ENCODE measurements at places on chromosomes 7 and 10.

DNA sequence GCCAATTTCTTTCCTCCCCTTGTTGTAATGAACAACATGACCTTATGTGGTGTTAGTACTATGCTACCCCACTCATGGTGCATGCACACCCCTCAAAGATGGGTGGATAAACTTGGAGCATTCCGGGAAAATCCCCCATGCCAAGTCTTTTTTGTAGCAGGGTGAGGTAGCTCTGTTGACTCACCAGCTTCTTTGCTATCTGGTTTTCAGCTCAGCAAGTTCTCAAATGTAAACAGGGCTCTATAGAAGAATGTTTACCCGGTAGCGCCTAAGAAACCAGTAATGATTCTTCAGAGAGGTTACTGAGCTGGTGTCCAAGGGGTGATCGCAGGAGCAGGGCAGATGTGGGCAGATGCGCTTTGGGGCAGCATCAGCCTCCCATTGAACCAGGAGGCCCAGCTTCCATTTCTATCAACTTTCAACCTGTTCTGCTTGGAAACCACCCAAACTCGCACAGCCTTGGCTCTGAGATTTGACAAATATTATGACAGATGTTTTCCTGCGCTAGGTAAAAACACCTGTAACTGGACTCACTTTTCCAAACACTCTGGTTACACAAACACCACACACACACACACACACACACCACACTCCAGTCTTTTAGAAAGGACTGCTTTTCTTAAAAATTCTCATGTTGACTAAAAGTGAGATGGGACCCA is 87.8 kb downstream of the ZRANB1 start:
- DNase-seq, result no peak

DNA sequence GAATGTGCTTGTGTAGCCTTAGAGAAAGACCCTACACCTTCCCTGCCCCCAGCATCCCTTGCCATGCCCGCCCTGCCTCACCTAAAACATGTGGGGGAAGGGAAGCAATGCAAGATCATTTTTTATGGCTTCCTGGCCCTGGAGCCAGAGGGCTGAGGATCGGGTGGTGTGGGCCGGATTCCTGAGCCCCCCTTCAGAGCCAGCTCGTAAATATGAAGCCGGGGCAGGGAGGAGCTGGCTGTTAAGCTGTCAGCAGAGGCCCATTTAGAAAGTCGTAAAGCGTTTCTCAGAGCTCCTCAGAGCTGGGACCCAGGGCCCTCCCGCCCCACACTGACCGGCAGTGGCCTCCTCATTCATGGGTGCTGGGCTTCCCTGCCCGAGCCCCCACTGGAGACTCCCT is 23.9 kb downstream of the UNC5B start:
- DNase-seq, result no peak

DNA sequence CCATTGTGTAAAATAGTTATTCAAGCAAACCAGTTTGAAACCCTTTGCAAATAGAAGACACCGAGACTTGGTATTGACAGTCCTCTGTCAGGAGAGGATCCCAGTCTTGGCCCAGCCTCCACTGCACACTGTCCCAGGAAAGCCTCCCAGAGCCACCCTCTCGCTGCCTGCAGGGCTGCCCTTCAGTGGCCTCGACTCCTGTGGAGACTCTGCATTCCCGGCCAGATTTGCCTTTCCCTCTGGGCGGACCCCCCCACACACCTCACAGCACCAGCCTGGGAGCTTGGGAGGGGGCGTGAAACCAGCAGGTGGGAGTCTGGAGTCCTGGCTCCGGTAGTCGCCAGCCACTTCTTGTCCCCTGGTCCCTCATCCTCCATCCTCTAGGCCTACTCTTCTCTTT is 48.7 kb downstream of the GRK5 start:
- DNase-seq, result no peak

DNA sequence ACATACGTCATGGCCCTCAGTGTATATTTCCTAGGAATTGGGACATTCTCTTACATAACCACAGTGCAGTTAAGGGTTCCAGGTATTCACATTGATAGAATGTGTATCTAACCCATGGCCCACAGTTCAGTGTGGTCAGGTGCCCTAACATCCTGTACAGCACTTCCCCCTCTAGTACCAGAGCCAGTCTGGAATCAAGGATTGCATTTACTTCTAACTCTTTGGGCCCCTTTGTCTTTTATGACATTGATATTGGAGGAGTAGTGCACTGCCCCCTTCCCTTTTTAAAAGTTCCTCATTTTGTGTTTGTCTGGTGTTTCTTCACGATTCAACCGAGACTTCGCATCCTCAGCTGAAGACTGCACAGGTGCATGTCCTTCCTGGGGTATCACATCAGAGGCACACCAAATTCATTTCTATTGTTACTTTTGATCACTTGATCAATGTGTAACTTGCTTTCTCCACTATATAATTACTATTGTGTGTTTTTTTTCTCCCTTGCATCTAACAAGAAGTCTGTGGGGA is 22.4 kb upstream of the NPFFR1 start:
- no peak for DNase-seq

GRCh38 chr10:122689146-122689820 is 10.4 kb downstream of the C10orf120 start:
- DNase-seq, result no peak

- DNase-seq, result no peak
Measured at GRCh38 chr7:77778535-77778934, 19.7 kb downstream of the TMEM60 start.

GRCh38 chr10:27481486-27481885 is 22.6 kb upstream of the RAB18 start:
- no peak for DNase-seq

DNA sequence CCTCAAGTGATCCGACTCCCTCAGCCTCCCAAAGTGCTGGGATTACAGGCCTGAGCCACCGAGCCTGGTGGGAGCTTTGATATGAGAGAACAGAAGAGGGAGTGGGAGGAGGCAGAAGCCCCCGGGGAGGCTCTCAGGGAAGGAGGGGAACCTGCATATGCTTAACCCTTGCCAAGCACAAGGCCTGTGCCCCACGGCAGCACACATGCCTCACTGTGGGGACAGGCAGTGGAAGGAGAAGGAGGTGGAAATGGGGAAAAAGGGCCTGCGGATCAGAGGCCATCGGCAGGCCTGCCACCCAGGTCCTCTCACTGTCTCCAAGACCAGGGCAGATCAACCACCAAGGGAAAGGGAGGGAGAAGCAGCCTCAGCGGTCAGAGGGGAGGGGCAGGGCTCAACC is 7.2 kb upstream of the GRID1 start:
- no peak for DNase-seq

GRCh38 chr7:117157241-117158209 is 165.3 kb downstream of the WNT2 start:
- DNase-seq, result no peak

GRCh38 chr10:88800152-88801125 is 2.1 kb upstream of the LIPM start:
- no peak for DNase-seq

DNA sequence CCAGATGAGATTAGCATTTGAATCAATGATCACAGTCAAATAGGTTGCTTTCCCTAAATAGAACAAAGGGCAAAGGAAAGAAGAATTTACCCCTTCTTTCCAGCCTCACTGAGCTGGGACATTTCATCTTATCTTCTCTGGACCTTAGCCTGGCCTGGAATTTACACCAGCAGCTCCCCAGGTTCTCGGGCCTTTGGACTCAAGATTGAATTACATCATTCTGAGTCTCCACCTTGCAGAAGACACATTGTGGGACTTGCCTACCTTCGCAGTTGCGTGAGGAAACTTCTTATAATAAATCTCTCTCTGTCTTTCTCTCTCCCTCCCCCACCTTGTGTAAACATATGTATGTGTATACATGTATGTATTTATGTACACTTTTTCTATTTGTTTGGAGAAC is 732.4 kb downstream of the IPMK start:
- DNase-seq, result no peak

- no peak for DNase-seq
Measured at GRCh38 chr10:14889318-14889717, 10.7 kb downstream of the SUV39H2 start.

- no peak for DNase-seq
Measured at GRCh38 chr10:112756235-112756527, 193.9 kb upstream of the TCF7L2 start.

DNA sequence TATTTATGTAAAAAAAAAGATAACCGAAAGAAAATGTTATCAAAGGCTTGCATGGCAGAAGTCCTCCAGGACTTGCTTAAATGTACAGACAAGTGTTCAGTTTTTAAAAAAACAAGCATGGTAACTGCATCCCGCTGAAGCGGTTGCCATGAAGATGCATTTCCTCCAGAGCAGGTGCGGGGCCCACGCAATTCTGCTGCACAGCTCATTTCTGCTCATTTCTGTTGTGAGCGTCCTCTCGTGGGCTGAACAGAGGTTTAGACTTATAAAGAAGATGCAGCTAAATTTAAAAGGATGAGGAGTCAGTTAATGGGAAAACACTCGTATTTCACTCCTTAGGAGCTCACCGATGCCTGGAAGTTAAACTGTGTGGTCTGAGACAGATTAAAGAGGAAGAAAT is 247.6 kb downstream of the DNAJB6 start:
- DNase-seq, result no peak

DNA sequence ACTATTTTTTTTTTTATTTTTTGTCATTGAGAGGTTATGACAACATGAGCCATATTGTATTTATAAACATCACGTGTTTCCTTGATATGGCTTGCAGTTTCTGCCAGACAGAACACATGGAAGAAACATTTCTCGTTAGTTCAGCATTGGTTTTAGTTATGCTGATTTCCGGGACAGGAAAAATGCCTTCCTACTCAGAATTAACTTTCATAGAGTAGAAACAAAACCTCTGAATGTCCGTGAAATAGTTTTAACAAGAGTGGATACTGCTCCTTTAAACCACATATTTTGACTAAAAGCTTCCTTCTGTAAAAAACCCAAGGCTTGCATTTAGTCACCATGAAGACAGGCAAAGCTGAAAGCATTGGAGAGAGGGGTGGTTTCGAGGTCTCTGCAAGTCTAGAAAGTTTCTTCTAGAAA is 240.4 kb downstream of the KIAA1217 start:
- DNase-seq, result no peak

GRCh38 chr10:79166312-79166721 is 97.6 kb downstream of the ZMIZ1 start:
- no peak for DNase-seq

GRCh38 chr7:130947792-130948580 is 214.0 kb upstream of the KLF14 start:
- peak; percentile 37 for DNase-seq

GRCh38 chr7:95529701-95530100 is 44.0 kb downstream of the ASB4 start:
- no peak for DNase-seq

GRCh38 chr10:101831169-101831811 is 12.3 kb downstream of the KCNIP2 start:
- DNase-seq, result no peak

DNA sequence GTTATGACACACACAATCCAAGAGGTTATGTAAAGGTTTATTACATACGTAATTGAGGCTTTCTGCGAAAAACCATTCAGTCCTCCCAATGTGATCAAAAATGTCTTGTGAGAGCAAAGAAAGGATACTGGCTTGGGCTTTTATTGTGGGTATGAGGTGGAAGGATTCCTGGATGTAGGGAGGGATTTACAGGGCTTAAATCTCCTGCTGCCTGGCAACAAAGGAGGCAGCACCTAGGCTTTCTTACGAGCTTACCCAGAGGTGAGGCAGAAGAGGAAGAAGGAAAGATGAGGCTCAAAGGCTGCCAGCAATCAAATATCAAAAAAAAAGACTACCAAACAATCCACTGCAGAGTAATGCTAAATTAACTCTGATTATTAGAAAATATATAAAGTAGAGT is 1149.5 kb upstream of the POT1 start:
- DNase-seq, result no peak

DNA sequence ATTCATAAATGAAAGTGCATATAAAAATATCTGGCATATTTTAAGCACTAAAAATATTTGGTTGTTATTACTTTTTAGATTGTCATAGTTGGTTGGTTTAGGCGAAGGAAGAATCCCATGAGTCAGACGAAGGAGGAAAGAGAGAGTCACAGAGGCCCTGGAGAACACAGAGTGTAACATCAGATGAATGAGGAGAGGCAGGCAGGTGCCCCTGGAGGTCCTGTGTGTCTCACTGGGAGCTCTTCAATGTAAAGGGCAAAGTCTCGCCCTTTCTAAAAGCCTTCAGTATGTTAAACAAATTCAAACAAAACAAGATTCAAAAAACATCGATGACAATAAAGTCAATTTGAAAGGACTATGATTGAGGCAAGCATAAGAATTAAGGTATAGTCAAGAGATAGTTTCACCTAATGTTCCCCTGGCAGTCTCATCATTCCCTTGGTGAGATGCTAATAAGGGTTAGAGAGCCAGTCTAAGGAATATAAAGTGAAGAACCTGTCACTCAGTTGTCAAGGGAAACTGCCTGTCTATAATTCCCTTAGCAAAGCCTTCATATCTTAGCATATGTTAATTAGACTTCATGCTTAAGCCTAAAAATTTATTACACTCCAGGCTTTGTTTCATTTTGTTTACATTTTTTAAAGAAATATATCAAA is 194.3 kb downstream of the TPK1 start:
- DNase-seq, result no peak

- DNase-seq, result no peak
Measured at GRCh38 chr7:21076574-21076973, 289.9 kb upstream of the SP8 start.

GRCh38 chr7:85776691-85777345 is 590.0 kb upstream of the SEMA3D start:
- DNase-seq, result no peak

GRCh38 chr7:90262438-90262837 is 17.5 kb downstream of the CFAP69 start:
- no peak for DNase-seq

- DNase-seq, result peak; percentile 59
Measured at GRCh38 chr10:110357252-110357780, 52.6 kb upstream of the SMNDC1 start.

- no peak for DNase-seq
Measured at GRCh38 chr10:124676416-124677062, 67.6 kb downstream of the FAM53B start.

- DNase-seq, result no peak
Measured at GRCh38 chr7:84939442-84939841, 247.4 kb downstream of the SEMA3D start.

- no peak for DNase-seq
Measured at GRCh38 chr7:151019130-151019447, 5.2 kb downstream of the ATG9B start.

DNA sequence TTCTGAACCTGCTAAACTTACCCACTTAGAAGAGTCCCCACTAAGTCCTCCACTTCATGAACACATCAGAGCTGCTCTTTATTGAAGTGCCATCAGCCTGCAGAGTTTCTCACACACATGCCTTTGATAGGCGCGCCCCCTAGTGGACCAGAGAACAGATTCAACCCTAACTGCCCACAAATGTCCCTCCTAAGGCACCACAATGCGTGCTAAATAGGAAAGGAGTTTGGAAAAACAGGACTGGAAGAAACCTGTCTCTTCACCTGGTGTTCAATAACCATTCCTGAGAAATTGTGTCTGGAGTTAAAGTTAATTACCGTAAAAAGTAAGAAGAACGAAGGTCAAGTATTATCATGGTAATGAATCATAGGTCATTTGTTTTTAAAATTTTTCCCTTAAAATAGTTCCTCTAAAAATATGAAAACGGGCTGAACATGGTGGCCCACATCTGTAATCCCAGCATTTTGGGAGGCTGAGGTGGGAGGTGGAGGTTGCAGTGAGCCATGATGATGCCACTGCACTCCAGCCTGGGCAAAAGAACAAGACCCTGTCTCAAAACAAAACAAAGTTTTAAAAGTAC is 249.7 kb downstream of the ELMO1 start:
- DNase-seq, result peak; percentile 65

Measured in CD4-positive, alpha-beta T cell treated with Interleukin-6 at 100 ng/mL for 8 hours (primary cell).